Effector CD8-positive, alpha-beta T cell (primary cell): ENCODE measurements at places on chromosomes 5 and 9.

- DNase-seq = no peak
Measured at GRCh38 chr5:154967421-154968024, 26.6 kb downstream of the MRPL22 start.

GRCh38 chr5:58490402-58491050, 709 bp upstream of the GAPT start:
- no peak for DNase-seq

GRCh38 chr5:102223542-102224477, 72.3 kb downstream of the SLCO4C1 start:
- no peak for DNase-seq

GRCh38 chr5:50575740-50576139, 90.7 kb upstream of the PARP8 start:
- DNase-seq = no peak

- no peak for DNase-seq
Measured at GRCh38 chr5:180373454-180373853, 20.3 kb upstream of the GFPT2 start.

GRCh38 chr5:56055287-56055686, 60.5 kb upstream of the IL6ST start:
- no peak for DNase-seq
